ENCODE measurements at places on chromosomes 1 and 21. TPM values are rescaled to one million over a fixed set of nuclear protein-coding genes. Genes with fewer than 3 reads are reported as not detected.

GRCh38 chr1:205505076-205505729 is 734 bp downstream of the CDK18 start:
- no peak for DNase-seq

DNA sequence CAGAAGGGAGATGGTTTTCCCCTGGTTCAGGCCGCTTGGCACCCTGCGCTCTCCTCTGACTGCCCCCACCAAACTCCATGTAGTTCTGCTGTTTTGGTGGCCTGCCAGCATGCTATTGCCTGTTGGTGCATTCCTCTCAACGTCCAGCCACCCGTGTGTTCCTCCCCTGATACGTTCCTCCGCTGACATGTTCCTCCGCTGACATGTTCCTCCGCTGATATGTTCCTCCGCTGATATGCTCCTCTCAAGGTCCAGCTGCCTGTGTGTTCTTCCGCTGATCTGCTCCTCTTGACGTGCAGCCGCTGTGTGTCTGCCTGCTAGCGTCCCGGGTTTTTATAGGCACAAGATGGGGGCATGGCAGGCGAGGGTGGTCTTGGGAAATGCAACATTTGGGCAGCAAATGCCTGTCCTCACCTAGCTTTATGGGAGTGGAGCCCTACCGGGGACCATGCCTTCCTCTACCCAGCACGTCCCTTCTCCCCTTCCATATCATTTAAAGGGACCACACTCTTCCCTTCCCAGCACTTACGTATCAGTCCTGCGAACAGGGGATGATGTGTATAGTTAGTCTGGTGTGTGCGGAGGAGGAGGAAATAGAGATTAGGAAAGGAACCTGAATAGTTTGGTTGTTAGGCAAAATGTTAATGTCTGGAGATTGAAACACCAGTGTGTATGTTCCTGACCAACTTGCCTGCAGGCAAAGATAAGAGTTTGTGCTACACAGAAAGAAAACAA is 40.6 kb upstream of the PLA2G5 start:
- DNase-seq, result no peak

DNA sequence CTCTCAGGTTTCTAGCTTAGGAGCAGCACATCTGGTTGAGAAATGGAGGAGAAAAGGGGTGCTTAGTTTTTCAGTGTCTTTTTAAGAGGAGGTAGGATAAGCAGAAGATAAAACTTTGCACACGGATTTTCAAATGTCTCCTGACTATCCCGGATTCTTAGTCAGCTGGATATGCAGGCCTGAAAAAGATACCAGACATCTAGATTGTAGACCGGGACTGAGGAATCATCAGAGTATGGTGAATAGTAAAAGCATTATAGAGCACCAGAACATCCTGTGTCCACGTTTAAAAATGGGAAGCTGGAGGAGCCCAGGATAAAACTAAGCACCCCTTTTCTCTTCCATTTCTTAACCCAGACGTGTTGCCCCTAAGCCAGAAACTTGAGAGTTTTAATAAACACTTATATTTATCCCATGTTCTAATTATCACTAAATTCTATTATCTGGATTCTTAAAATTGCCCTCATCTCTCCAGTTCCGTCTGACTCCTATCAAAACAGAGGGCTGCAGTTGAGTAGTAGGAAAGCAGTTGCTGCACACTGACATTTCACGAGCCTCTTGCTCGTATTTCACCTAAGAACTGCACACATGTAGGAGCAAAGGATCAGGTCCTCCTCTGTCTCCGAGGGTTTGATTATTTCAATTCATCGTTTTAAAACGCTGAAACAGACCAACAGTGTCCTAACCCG is 609 bp downstream of the PIGK start:
- no peak for DNase-seq

GRCh38 chr1:2847086-2847985 is 45.8 kb upstream of the TTC34 start:
- no peak for DNase-seq

DNA sequence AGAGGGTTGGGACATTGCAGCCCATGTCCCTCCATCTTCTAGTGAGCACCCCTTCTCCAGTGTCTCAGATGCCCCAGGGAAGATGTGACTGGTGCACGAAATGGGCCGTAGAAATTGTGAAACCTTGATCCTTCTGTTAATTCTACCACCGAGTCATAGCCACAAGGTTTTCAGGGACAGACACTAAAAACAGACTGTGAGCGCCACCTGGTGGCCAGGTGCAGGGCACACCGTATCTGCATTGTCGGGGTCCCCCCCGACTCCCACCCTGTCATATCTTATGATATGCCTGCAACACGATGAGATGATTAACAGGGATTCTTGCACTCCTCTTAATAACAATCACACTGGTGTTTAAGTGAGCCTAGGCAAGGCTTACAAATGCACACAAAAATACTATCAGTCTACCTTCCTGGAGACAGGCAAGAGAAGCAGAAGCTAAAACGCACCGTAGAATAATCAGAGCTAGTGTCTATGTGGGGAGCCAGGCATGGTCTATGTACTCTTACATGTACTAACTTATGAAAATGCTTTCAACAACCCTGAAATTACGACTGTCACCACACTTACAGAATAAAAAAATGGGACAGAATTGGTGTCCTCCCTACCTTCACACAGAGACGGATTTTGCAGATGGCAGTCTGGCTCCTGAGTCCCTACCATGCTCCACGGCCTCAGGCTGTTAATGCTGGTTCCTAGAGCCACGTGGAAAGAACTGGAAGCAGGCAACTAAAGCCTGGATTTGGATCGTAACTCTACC is 57.9 kb downstream of the FHAD1 start:
- no peak for DNase-seq

GRCh38 chr1:181033799-181034451 is at the start of gene MR1:
Gene MR1 (plus strand): TSS chr1:181033983. CDS start chr1:181034008, 25 bp downstream.
- no peak for DNase-seq

GRCh38 chr21:21213297-21213696 is 215.1 kb downstream of the NCAM2 start:
- no peak for DNase-seq

DNA sequence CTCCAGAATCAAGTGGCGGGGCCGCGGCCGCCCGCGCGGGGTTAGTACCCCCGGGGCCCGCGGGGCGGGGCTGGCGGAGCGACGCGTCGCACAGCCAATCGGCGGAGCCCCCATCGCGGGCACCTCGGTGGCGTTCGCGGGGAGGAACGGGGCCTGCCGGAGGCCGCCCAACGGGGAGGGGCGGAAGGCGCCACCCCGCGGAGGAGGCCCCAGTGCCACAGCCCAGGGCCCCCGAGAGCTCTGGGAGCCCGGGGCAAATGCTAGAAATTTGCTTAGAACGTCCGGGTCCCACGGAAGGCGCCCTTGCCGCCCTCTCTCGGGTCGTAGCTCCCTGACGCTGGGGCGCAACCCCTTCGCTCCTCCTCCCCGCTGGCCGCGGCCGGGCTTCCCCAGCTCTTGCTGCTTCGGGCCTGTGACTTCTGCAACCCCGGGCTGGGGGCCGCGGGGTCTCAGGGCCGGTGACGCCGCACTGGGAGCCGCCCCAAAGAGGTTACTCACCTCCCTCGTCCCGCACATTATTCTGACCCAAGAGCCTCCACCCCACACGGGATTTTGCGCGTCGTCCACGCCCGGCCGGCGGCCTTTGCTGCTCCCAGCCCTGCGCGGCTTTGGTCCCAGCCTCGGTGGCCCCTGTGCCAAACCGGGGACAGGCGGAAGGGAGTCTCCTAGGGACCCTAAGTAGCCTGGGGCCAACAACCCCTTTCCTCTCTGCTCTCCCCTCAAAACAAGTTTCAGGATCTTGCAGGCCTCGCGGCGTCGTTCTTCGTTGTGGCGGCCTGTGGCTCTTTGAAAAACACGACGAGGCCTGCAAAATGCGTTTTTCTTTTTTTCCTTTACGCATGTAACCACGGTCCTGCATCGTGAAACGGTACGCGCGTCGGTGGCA is at the start of gene RUNX3:
Gene RUNX3, minus strand, starts transcription at position 17 of the 886 bp plus-strand sequence. CDS start 408 bp downstream, outside the sequence.
- no peak for DNase-seq

GRCh38 chr1:50989694-50990093 is 19.6 kb downstream of the CDKN2C start:
- no peak for DNase-seq

DNA sequence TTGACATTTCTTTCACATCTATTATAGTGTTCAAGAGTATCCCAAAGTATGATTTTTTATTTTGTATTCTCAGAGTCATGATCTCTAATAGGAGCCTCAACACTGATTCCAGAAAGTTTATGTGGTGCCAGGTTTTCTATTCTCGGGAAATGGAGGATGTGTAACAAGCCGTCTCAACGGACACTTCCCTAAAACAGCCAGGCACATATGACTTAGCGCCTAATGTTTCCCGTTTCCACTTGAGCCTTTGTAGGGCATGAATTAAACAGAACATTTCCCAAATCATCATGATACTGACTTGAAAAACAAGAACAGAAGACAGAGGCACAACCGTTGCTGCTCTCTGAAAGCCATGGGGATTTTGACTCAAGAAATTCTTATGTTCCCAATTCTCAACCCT is 8.0 kb downstream of the CYYR1 start:
- no peak for DNase-seq

- DNase-seq, result no peak
Measured at GRCh38 chr1:231550448-231550781, 21.9 kb downstream of the TSNAX start.

DNA sequence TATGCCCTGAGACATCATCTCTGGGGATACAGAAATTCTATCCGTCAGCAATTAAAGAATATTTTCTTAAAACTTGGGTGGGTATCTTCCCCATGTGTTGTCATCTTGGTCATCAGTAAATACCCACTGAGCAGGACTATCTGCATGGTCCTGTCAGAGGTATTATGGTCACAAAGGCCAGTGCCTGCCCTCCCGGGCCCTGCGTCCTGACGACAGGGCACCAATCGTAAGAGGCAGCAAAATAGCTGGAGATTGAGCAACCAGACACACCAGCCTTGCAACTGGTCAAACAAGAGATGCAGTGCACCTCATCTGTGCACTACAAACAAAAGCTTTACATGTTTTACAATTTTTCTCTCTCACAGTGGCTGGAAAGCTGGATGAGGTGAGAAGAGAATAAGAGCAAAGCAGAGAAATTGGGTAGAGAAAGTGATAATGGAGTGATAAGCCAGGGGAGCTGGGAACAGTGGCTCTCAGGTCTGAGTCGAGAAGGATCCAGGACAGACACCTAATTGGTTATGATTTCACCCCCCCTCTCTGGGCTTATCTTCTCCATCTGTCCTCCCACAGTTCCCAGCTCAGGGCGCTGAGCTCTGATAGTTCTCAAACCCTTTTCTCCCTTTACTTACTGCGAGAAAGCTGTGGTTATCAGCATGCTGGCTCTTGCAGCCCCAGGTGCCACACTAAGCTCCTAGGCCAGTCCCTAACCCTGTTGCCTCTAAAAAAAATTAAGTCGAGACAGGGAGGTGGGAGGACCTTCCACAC is 8.8 kb upstream of the SRP9 start:
- peak; percentile 20 for DNase-seq

- no peak for DNase-seq
Measured at GRCh38 chr1:37070126-37070525, 35.8 kb upstream of the GRIK3 start.

GRCh38 chr1:2625311-2625710 is 7.5 kb downstream of the MMEL1 start:
- no peak for DNase-seq

- no peak for DNase-seq
Measured at GRCh38 chr1:35637401-35637809, 3.9 kb downstream of the PSMB2 start.

GRCh38 chr1:36351227-36351977 is 28.0 kb upstream of the EVA1B start:
- DNase-seq, result no peak

- DNase-seq, result no peak
Measured at GRCh38 chr1:47612819-47613218, 175.0 kb downstream of the FOXD2 start.

DNA sequence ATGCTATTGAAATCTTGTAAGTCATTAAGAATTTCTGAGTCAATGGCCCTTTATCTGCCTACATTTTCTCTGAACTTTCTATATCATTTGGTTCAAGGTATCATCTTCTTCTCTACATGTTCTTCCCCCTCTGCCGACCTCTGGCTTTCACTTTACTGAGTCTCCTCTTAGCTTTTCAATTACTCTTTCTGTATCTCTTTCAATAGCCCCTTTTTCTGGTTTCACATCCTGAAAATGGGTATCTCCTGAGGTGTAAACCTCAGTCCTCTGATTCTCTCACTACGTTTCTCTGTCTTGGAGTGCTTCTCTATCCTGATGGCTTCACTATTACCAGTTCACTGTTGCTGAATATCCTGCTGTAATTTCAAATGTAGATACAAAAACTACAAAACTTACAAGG is 98.9 kb downstream of the LYST start:
- no peak for DNase-seq

DNA sequence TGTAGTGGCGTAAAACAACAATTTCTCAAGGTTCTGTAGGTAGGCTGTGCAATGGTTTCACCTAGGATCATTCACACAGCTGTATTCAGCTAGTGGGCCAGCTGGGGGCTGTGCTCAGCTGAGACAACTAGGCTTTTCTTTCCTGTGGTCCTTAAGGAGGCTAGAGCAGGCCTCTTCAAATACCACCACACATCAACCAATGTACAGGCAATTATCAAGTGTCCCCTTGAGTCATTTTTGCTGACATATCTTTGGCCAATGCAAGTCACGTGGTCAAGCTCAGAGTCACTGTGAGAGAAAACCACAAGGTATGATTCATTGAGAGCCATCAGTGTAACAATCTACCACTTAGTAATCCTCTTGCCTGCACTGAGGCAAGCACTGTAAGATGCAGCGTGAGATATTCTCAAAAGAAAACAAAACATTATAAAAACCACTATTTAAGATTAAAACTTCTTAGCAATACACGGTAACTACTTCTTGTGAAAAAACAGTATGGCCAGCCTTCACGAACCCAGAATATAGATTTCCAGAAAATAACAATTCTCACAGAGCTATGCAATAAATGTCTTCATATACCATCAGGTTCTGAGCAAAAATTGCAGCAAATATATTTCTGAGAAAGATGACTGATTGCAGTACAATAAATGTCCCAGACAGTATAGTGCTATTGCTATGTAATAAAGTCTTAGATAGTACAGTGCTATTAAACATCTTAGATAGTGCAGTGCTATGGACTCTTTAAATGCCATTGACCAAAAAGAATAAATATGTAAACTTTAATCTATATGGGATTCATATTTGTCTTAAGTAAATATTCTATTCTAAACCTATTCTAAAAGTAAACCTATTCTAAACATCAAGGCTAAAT is 55.3 kb downstream of the NME7 start:
- no peak for DNase-seq

DNA sequence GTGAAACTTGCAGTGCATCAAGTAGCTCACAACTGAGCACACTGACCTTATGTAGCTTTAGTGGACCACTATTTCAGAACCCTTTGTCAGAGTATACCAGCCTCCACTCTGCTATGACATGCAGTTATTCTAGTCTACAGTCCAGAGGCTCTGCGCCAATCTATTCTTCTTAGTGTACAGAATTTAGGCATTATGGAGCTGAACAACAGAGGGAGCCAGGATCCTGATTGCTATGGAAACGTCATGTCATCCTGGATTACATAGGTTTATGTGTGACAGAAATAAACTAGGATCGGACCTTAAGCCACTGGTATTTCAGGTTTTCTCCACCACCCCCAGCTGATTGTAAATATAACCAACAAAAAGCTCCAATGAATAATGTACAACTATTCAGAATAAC is 48.1 kb upstream of the EEIG2 start:
- DNase-seq, result no peak

- DNase-seq, result no peak
Measured at GRCh38 chr1:25861316-25862286, 2.3 kb upstream of the AUNIP start.

- DNase-seq, result no peak
Measured at GRCh38 chr1:184429335-184429734, 42.5 kb downstream of the C1orf21 start.

AIM2 gene
- total RNA-seq, result not detected

EXO5 gene
- total RNA-seq, result 6.3 TPM

DIO1 gene
- total RNA-seq, result not detected

ZNF678 gene
- total RNA-seq, result 3.5 TPM

RGS7 gene
- not detected for total RNA-seq

ADAMTS1 gene
- total RNA-seq, result 21.2 TPM

MGST3 gene
- total RNA-seq, result 141 TPM

All from suprapubic skin (tissue), 4 donors.